NCI-H524 treated with DMSO at 0.1 percent for 48 hours (cell line): ENCODE measurements at places on chromosomes 2 and 18.

GRCh38 chr2:195477248-195477995 lies 179.6 kb upstream of the SLC39A10 start:
- no peak for DNase-seq

DNA sequence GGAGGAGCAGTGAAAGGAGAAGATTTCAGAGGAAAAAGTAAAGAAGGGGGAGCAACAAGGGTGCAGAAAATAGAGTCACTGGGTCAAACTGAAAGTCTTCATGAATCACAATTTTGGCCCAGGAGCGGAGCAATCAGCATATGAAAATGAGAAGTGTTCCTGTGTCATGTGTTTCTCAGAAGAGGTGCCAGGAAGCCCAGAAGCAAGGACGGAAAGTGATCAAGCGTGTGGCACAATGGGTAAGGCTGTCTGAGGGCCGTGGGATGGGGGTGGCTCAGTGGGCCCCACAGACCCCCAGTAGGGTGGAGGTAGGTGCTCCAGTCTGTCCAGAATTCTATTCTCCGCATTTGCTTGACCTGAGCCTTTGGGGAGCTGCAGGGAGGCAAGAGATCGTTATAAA lies 44.2 kb downstream of the SP140 start:
- DNase-seq, result no peak

DNA sequence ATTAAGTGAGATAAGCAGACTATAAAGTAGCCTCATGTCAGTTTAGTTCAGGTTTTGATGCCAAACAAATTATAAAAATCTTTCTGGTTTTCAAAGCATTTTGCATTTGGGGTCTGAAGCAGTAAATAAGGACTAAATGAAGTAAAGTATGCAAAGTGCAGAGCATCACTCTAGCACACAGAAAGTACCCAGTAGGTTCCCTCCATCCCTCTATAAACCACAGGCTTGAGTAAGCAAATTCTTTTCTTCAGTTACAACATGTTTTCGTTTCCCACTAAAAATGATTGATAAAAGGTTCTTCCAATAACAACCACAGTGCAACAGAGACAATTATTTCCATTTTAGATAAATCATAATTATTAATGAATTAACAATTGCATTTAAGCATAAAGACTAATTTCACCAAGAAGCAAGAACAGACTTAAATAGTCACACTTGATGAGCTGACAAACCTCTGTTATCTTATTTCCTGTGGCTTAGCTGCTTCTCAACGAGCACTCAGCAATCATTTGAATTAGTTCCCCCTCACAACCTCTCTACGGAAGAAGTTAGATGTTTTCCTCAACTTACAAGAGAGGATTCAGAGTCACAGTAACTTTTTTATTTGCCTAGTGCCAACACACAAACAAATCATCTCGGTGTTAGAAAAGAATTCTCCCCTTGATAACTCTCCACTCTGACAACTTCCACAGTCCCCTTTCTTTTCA lies 249.8 kb downstream of the NBAS start:
- no peak for DNase-seq

DNA sequence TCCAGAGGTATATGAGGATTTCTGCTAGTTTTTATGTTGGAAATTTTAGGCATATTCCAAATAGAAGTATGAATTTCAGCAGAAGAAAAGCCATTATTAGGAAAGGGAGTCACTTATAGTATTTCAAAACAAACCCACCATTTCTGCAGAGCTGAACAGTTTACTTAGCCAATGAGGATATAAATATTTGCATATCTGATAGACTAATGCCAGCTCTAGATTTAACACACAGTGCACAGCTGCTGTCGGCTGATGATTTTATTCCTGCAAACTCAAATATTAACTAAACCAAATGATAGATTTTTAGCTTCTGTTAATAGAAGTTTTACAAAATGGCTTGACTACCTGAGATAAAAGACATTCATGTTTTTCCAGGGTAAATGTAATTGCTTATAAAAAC lies 375.8 kb upstream of the FANCL start:
- DNase-seq, result no peak

DNA sequence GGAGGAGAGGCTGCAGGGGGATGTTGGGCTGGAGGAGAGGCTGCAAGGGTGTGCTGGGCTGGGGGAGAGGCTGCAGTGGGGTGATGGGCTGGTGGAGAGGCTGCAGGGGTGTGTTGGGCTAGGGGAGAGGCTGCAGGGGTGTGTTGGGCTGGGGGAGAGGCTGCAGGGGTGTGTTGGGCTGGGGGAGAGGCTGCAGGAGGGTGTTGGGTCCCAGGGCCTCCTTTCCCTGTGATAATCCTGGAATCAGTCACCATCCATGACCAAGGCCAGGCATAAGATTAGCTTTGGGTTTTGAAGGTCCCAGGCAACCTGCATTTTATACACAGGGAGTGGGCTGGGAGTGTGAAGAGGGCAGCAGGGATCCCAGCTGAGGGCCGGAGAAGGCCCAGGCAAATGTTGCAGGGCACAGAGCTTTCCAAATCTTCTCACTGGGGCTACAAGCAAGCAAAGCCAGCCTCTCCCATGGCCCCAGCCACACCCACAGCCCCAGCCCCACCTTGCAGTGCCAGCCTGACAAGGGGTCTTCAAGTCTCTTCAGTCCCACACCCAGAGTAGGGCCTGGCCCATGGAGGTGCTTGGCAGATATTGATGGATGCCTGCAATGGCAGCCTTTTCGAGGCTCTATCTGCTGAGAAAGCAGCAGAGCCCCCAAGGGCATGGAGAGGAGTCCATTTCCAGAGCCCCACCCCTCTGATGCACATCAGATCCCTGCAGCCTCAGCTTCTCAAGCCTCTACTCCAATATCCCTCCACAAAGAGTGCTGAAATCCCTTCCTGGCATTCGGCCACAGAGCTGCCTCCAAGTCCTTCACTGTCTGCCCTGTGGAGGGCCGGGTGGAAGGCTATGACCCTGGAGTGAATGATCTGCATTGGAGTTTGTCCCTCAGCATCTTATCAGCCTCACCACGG lies 50.3 kb upstream of the GLI2 start:
- DNase-seq, result no peak

DNA sequence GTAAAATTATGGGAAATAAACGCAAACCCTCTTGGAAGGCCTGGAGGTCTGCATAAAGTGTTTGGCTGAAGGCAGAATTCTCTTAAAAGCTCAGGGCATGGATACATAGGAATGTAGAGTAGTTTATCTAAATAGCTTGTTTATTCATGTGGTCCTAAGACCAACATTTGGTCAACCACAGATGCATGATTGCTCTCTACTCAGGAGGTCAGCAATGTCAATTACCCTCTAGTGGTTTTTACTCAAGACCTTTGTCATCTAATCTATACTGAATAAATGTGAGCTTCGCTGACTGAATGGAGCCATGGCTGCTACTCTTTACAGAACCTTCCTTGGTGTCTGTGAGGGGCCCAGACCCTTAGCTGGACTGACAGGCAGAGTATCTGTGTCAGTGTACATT lies 139.8 kb downstream of the ATL2 start:
- DNase-seq, result no peak

DNA sequence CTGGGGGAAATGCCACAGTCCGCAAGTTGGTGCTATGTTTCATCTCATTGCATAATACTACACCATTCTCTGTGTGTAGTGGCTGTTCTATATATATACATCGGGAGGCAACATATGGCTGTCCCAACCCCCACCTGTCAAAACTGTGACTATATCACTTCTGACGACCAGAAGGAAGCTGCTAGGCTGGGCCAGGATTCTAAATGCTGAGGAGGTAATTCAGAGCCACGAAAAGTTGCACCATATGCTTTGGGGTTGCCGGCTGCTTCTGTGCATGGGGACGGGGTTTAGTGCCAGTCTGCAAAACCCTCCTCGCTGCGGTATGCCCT lies 117.3 kb downstream of the MSH2 start:
- peak; percentile 93 for DNase-seq

DNA sequence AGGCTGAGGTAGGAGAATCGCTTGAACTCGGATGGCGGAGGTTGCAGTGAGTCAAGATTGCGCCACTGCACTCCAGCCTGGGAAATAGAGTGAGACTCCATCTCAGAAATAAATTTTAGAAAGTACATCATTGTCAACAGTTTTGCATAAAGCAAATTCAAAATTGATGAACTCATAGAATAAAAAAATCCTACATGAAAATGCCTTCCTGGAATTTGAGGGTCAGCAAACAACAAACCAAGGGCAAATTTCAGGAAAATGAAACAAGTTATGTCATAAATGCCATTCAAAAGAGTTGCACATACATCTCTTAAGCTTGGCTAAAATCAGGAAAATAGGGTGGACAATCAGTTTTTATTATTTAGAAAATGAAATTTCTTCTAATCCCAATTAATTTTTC lies 45.1 kb downstream of the COL5A2 start:
- DNase-seq, result no peak

DNA sequence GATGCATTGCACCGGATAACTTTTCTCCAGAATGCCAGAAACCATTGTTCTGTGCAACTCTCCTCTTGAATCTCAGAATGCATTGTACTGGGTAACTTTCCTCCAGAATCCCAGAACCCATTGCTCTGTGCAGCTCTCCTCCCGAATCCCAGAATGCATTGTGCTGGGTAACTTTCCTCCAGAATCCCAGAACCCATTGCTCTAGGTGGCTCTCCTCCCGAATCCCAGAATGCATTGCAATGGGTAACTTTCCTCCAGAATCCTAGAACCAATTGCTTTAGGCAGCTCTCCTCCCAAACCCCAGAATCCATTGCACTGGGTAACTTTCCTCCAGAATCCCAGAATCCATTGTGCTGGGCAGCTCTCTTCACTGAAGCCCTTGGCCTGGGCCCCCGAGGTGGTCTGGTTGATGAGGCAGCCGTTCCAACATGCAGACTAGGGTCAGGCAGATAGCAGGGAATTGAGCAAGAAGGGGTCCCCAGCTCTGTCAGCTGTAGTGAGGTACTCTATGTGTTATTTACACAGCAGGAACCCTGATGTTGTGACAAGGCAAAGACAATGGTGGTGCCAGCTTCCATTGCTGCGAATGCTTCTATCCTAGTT lies 9.4 kb downstream of the FOSL2 start:
- no peak for DNase-seq

GRCh38 chr2:68936889-68937288 lies 15.8 kb downstream of the GKN2 start:
- no peak for DNase-seq

- no peak for DNase-seq
These were observed 80.7 kb upstream of the CD28 start for GRCh38 chr2:203625701-203626100.

- no peak for DNase-seq
These were observed 19.2 kb upstream of the TMEM177 start for GRCh38 chr2:119659601-119660342.

DNA sequence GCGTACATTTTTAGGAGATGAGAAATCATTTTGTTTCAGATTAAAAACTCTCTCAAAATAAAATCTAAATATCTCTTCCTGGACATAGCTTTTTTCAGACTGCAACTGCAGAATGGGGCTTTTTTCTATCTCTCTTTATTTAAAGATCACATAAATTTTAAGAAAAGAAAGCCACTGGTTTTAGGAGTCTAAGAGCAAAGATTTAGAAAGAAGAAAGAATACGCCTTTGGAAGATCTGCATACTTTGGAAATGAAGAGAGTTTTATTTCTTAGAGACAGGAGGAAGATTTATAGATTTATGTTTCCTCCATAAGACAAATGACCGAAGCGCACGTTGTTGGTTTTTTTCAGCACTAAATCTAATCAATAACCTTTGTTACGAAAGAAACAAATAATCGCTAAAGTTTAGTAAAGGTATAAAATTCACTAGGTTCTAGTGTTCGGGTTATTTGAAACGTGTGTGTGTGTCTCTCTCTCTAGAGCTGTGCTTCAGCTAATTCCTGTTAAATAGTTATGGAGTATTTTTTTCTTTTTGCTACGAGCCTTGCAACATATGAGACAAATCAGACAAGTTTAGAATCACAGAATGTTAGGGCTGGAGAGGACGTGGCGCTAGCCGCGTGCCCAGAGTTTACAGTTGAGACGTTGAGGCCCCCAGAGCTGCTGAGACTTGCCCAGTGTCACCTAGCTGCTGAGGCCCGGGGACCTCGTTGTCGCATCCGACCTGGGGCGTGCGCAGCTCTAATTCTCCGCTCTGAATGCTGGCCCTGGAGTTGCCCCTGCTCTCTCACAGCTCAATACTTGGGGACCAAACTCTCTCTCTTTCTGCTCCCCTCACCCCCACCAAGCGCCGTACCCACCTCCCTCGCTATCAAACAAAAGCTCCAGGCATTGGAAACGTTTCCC lies 69.9 kb downstream of the CTAGE1 start:
- no peak for DNase-seq

DNA sequence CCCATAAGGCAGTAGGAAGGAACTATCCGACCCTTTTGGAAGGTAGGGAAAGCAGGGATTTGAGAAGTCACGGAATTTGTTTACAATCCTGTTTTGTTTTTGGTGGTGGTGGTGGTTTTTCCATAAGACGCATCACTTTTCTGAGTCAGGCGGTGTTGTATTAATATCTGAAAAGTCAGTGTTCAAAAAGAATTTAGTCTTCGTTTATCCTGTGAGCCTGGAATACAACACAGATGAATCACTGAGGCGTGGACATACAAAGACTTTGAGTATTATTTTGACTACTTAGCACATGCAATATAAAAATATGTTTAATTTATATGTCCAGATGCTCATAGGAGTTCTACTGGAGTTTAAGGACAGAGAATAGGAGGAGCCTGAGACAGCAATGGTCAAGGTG lies 785 bp downstream of the ZNF892 start:
- no peak for DNase-seq

GRCh38 chr18:55064760-55065159 lies 105.5 kb upstream of the CCDC68 start:
- DNase-seq, result no peak

- no peak for DNase-seq
These were observed 335.1 kb downstream of the CYRIA start for GRCh38 chr2:16330571-16330970.

DNA sequence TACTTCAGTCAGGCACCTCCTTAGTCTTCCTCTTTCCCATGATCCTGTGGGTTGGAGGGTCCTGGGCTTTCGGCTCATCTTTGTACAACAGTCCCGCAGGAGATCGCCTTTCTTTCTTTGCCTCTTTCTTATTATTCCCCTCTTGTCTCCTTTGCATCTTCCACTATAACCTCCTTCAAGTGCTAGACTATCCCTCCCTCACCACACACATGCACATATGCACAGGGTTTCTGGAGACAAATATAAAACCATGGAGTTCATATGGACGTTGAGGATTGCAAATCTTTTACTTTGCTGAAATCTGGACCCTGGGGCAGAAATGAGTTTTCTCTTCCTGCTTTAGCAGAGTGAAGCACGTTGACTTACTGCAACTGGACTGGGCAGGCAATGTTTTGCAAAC lies 80.3 kb downstream of the TMEM17 start:
- DNase-seq, result no peak

DNA sequence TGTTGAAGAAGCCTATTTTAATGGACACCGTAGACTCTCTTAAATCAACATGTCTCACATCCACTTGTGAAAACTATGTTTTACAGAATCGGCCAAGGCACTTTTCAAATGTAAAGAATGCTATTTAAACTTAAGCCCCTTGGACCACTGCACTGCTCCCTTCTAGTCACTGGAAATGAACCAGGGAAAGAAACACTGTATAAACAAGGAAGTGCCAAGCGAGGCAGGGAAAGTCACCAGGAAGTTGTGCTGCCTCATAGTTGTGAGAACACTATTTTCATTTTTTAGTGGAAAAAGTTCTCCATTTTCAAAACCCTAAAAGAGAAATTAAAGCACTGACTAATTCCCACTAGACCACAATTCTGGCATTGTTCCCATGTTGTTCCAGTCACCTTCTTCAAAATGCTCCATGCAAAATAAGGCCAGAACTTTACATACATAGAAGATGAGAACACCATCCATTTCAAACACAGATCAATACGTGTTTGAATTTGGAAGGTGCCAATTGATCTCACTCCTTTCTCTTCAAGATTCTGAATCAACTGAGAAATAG lies 13.5 kb downstream of the CCDC141 start:
- DNase-seq, result no peak
